ENCODE measurements at places on chromosomes 6 and 20.

DNA sequence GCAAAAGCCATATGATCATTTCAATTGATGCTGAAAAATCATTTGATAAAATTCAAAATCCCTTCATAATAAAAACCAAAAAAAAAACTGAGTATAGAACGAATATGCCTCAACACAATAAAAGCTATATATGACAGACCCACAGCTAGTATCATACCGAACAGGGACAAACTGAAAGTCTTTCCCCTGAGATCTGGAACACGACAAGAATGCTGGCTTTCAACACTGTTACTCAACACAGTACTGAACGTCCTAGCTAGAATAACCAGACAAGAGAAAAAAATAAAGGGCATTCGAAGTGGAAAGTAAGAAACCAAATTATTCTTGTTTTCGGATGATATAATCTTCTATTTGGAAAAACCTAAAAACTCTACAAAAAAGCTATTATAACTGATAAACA, 559.9 kb downstream of the EPM2A start:
- no peak for DNase-seq

GRCh38 chr6:137892271-137892708, 25.2 kb downstream of the TNFAIP3 start:
- DNase-seq, result no peak

DNA sequence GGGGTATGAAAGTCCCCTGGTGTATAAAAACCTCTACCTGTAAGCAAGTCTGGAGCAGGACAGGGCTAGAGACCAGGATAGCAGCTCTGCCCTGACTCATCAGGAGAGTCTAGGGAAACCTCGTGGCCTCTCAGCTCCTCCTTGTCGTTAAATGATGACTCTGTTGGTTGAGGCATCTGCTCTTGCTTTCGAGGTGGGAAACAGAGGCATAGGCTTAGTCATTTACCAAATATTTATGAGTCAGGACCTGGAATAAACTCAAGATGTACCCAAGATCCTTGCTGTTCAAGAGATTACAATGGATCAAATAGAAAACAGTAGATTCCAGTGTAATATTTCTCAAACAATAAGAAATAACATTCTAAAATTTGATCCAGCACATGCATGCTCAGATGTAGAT, 5.5 kb downstream of the MANBAL start:
- no peak for DNase-seq

- DNase-seq, result no peak
Observed at GRCh38 chr6:108492131-108492766, 68.5 kb upstream of the FOXO3 start.

- DNase-seq, result no peak
Observed at GRCh38 chr6:111050261-111051023, 36.9 kb upstream of the SLC16A10 start.

DNA sequence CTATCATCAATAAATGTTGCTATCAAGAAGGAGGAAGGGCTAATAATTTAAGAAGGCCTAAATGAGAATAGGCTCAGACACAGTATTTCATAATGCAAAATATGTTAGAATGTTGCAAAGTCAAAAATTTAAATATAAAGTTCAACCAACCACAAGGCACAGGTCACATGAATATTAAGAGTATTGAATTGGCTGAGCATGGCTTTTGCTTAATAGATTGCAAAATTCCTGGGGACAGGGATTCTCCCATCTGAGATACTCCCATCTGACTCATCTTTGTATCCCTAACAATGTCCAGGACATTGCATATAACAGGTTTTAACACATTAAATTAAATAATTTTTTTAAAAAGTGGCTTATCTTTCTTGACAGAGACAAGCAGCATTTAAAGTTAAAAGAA, 32.9 kb upstream of the UTRN start:
- no peak for DNase-seq

GRCh38 chr6:26322645-26323482, 42.1 kb upstream of the BTN3A2 start:
- no peak for DNase-seq

DNA sequence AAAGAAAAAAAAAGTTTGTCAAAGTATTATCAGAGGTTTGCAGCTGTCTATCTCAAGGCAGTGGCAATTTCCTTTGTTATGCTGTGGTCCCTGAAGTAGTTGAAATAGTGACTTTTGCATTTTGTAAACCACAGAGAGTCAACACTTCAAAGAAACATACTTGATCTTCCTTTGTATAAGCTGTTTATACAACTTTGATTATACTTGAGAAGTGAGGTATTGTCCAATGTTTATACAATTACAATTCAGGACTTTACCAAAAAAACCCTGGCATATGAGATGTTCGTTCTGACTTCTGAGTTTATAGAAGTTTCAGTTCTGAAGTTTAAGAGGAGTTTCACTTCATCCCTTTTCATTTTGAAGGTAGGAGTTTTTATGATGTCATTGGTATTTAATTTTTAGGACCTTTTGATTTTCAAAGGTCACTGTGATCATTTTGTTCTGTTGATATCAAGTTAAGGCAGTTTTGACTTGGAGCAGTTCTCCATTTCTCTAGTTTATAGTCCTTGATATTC, 4.0 kb downstream of the STK4 start:
- DNase-seq, result no peak

DNA sequence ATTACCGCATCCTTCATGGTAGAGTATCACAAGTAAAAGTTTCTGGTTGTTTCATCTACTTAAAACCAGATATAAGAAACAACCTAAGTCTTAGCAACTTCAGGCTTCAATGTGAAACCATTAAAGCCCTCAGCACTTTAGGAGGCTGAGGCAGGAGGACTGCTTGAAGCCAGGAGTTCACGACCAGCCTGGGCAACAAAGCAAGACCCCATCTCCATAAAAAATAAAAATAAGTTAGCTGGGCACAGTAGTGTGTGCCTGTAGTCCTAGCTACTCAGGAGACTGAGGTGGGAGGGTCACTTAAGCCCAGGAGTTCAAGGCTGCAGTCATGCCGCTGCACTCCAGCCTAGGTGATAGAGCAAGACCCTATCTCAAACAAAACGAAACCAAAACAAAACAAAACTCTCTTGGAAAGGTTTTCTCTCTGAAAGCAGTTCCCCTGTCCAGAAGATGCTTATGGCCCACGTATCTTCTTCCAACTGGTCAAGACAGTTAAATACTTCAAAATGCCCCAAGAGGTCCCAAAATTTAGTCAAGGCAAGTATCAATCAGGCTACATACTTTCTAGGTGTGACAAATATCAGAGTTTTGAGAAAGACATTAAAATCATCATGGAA, 9.9 kb downstream of the TAF11 start:
- DNase-seq, result no peak

Measured in GM18507 (cell line).